Stimulated activated CD8-positive, alpha-beta memory T cell treated with anti-CD3 and anti-CD28 coated beads, Interleukin-15, amount 100 ng/mL, for 48 hours (primary cell): ENCODE measurements at places on chromosomes 7 and 10.

- DNase-seq: no peak
Observed at GRCh38 chr7:49775949-49776443, 2.6 kb downstream of the VWC2 start.

- no peak for DNase-seq
Observed at GRCh38 chr10:14040787-14041631, 289.7 kb downstream of the FRMD4A start.

GRCh38 chr10:95445837-95446486 is 115.2 kb downstream of the SORBS1 start:
- DNase-seq: peak; percentile 14

GRCh38 chr7:99267841-99268576 is 4.6 kb upstream of the MYH16 start:
- DNase-seq: no peak

DNA sequence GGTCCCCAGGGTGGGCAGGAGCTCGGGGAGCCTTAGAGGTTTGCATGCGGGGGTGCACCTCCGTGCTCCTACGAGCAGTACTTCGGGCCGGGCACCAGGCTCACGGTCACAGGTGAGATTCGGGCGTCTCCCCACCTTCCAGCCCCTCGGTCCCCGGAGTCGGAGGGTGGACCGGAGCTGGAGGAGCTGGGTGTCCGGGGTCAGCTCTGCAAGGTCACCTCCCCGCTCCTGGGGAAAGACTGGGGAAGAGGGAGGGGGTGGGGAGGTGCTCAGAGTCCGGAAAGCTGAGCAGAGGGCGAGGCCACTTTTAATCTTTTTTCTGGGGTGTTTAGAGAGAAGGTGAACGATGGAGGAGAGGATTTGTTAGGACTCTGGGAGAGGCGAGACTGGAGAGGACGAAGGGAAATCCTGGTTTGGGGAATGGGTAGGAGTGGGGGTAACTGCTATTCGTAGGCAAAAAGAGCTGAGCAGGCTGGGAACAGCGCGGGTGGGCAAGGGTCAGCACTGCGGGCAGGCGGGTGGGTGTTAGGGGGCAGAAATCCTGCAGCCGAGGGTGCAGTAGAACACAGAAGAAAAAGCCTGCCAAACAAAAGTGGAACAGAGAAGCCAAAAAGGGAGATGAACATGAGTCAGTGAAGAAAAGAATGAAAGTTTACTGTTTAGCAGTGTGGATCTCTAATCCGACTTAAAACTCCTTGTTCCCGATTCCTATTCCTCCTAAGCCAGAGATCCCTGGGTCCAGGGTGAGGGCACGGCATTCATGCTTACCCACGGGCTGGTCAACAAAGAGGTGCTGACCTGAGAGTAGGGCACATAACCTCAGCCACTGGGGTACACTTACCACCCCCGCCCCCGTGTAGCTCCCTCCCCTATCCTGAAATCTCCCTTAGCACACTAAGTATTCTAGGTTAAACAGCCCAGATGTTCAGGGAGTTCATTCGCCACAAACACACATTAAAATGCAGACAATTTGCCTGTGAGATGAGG is 26.9 kb downstream of the PRSS2 start:
- no peak for DNase-seq

DNA sequence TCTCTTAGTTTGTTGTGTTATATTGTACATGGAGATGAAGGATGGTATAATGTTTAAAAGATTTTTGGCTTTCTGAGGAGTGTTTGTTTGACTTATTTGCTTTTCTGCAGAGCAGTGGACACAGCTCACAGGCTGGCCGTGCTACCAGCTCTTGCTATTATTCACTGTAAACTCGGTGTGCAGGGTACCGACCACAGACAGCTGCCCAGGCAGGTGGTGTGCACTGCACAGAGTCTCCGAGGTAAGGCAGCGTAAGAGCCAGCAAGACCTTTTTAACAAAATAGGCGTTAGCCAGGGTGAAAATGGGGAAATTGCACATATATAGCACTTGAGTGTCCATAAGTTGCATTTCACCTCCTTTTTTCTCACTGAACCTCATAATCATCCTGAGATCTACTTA is 438.0 kb downstream of the CNTNAP2 start:
- DNase-seq: no peak

- DNase-seq: no peak
Observed at GRCh38 chr10:12726971-12727831, 274.3 kb downstream of the CCDC3 start.

DNA sequence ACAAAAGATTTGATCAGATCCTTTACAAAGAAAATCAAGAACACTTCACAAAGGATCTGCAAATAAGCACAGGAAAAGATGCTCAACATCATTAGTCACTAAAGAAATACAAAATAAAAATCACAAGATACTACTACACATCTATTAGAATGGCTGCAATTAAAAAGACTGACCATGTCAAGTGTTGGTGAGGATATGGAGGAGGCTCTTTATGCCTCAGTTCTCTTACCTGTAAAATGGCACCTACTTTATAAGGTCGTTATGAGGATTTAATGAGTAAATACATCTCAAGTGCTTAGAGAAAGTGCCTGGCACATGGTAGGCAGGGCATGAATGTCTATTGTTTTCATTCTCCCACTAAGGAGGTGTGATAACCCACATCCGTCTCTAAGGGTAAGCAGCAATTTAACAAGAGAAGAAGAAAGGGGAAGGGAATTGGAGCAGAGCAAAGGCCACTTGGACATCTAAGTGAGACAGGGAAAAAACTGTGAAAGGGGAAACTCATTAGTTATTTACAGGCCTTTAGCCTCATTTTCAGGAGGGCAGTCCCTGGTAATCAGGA is 157.5 kb upstream of the NFE2L3 start:
- DNase-seq: no peak

DNA sequence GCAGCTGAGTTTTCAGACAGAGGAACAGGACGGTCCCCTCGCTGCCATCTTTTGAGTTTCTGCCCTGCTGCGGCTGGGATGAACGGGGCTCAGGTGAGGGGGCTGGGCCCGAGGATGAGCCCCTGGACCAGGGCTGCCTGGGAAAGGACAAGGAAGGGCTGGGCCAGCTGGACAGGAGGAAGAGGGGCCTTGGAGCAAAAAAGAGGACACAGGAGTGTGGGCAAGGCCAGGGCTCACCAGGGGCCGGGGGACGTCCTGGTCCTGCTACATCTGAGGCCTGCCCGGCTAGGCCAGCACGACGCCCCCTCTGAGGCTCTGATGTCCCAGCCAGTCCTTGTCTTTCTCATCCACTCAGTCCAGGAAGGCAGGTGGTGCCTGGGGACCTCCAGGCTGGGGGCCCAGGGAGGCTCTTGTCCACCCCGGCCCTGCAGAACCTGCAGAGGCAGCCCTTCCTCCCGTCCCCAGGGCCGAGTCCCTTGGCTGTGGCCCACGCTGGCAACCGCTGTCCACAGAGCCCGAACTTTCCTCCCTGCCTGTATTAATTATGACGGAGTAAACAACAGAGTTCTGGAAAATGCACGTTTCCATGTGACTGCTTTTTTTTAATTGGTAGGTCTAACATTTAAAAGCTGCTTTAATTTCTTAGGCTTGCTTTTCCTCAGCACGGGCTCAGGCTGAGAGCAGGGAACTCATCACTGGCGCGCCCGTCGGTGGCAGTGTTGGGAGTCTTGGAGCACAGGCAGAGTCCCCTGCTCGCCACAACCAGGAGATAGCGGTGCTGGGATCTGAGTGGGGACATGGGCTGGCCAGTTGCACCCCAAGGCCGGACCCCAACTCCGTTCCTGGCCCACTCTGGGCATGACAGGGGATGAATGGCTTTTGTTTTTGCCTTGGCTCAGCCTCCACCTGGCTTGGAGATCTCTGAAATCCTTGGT is 187.7 kb downstream of the ELFN1 start:
- no peak for DNase-seq

DNA sequence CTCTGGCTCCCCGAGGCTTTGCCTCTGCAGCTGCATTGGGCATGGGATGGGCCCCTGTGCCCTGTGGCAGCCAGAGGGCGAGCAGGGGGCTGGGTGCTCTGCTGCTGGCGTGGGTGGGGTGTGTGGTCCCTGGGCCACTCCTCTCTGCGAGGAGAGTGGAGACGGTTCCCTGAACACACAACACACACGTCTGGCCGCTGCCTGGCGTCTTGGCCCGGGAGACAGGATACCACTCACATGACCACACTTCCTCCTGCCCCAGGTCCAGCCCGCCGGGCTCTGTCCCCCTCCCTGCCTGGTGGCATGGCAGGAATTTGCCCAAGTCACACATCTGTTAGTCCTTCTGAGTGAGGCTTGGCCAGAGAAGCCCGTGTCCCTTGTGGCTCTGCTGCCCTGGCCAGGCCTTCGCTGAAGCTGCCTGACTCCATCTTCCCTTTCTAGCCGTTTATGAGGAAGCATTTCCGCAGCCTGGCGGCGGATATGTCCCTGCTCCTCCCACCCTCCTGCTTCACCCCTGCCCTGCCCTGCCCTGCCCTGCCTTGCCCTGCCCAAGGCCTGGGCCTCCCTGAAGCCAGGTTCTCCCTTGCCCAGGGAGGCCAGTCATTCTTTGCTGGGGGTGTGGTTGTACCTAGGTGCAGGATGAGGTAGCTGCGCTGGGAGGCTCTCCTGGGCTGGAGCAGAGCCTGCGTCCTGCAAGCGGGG is 3.0 kb downstream of the BRI3 start:
- DNase-seq: no peak

GRCh38 chr10:43983856-43984271 is 335.2 kb upstream of the ZNF32 start:
- DNase-seq: no peak

DNA sequence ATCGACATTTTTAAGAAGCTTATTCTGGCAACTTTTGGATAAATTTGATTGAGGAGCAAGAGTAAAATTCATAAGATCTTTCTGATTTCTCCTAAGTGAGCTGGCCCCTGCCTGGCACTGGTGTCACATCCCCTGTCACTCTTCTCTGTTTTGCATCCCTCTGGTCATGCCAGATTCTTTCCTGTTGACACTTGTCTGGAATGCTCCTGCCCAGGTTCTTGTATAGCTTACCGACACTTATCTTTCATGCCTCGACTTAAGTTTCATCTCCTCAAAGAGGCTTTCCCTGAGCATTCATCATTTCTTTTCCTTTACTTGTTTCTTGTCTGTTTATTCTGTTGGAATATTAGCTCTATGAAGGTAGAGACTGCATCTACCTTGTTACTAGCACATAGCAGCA is 22.2 kb upstream of the AASS start:
- DNase-seq: no peak

DNA sequence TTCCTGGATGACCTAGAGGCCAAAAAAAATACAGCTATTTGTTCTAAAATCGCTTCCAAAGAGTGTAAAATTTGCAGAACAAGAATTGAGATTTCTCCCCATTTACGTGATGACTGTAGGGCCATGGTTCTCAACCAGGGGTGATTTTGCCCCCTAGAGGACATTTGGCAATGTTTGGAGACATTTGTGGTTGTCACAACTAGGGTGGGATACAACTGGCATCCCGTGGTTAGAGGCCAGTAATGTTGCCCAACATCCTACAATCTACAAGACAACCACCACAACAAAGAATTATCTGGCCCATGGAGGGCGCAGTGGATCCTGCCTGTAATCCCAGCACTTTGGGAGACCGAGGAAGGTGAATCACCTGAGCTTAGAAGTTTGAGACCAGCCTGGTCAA is 22.8 kb upstream of the MALSU1 start:
- no peak for DNase-seq
